ENCODE measurements at places on chromosomes 4 and X.

DNA sequence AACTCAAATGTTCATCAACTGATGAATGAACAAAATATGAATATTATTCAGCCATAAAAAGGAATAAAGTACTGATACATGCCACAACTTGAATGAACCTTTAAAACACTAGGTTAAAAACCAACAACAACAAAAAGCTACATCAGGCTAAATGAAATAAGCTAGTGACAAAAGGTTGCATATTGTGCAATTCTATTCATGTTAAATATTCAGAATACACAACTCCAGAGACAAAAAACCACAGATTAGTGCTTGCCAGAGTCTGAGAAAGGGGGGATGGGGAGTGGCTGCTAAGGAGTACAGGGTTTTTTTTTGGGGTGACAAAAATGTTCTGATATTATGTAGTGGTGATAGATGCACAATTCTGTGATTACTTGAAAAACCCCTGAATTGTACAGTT lies 58.5 kb downstream of the HAUS3 start:
- peak; percentile 26 for DNase-seq

DNA sequence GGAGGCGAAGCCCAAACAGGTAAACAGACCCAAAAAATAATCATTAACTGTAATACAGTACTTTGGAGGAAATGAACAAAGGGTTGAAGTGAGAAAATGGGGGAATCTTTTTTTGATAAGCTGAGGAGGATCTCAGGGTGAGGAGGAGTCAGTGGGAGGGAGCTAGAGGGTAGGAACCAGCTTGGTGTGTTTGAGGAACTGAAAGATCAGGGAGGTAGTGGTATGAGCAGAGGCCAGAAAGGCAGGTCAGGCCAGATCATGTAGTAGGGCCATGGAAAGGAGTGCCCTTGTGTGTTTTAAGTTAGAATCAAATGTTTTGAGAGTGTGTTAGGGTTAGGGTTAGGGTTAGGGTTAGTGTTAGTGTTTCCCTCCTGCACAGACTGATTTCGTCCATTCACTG lies 48.8 kb downstream of the PPP2R2C start:
- DNase-seq: no peak

GRCh38 chr4:62408454-62408853 lies 1208.3 kb downstream of the ADGRL3 start:
- peak; percentile 6 for DNase-seq

DNA sequence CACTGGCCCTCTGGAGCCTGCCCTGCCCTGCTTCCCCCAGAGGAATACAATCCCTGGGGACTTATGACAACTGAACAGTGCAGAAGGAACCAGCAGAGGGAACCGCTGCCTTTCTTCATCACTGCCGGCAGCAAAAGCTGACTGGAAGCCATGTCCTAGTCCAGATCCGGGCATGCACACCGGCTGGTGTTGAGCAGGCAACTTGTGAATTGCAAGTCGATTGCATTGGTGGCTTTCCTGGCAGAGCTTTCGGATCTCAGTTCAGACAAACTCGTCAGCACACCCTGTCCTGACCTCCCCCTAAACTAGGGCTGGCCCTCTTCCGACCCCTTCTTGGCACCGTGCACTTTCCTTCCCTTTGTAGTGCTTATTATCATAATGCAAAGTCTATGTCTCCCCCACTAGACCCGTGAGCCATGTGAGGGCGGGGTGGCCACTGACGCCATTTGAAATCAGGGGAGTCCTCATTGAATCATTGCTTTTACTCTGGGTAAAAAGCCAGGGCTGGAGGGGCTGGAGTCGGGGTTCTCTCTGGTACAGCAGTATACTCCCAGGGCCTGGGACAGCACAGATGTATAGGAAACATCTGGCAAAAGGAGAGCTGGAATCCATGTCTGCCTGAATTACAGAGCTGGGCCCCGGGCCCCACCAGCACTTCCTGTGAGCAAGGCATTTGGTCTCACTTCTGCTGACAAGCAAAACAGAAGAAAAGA lies 1.8 kb downstream of the ARHGAP4 start:
- DNase-seq: peak; percentile 45

GRCh38 chr4:25299476-25300203 lies 12.9 kb upstream of the ZCCHC4 start:
- no peak for DNase-seq

- peak; percentile 64 for DNase-seq
Measured at GRCh38 chr4:153514001-153514526, 47.9 kb downstream of the TMEM131L start.

DNA sequence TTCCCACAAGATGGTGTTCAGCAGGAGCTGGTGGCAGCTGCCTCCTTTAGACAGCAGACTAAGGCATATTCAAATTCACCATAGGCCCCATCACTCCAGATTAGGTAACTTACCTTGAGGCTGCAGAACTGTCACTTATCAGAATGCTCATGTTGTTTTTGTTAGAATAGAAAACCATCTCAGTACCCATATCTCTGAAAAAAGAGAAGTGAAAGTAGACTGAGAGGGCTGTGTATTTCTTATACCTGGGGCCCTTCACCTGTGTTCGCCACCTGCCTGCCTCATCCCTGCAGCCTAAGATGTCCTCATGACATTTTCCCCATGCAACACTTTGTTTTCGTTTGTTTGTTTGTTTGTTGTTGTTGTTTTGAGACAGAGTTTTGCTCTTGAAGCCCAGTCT lies 32.9 kb upstream of the SPRY1 start:
- no peak for DNase-seq

GRCh38 chrX:5324546-5324945 lies 904.1 kb downstream of the NLGN4X start:
- DNase-seq: no peak

DNA sequence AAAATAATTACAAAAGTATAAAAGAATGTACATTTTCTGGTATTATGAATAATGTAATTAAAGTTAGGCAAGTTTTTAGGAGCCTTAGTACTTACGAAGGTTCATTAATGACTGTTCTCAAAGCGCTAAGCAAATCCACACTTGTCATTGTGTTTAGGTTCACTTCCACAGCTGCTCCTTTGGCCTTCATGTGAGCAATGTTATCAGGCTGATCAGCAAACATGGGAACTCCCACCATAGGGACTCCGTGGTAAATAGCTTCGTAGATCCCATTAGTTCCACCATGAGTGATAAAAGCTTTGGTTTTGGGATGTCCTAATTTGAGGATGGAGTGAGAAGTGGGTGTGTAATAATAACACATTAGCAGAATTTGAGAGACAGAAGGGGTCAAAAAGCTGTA lies 45.1 kb downstream of the UGT2A2 start:
- no peak for DNase-seq

- no peak for DNase-seq
Measured at GRCh38 chr4:89113415-89113814, 2.1 kb downstream of the TIGD2 start.
